ENCODE measurements at places on chromosomes 4 and X. TPM values are rescaled to one million over a fixed set of nuclear protein-coding genes. Genes with fewer than 3 reads are reported as not detected.

SUV39H1 gene
- polyA plus RNA-seq: 13.9 TPM

ART3 gene
- not detected for polyA plus RNA-seq

HSFX2 gene
- 0.18 TPM for polyA plus RNA-seq

NUP62CL gene
- 0.10 TPM for polyA plus RNA-seq

CT45A5 gene
- not detected for polyA plus RNA-seq
